ENCODE measurements at places on chromosomes 5 and 9.

- DNase-seq, result peak; percentile 37
Observed at GRCh38 chr9:89428901-89429890, 68.7 kb downstream of the SEMA4D start.

GRCh38 chr5:83220331-83220730 is 143.0 kb downstream of the XRCC4 start:
- no peak for DNase-seq

GRCh38 chr9:86669422-86669821 is 277.9 kb downstream of the GAS1 start:
- no peak for DNase-seq

GRCh38 chr9:135506327-135507103 is 6.0 kb downstream of the MRPS2 start:
- no peak for DNase-seq

GRCh38 chr9:135384226-135384625 is 95.4 kb upstream of the PPP1R26 start:
- no peak for DNase-seq

- DNase-seq, result no peak
Observed at GRCh38 chr5:10376544-10376943, 23.0 kb downstream of the MARCHF6 start.

DNA sequence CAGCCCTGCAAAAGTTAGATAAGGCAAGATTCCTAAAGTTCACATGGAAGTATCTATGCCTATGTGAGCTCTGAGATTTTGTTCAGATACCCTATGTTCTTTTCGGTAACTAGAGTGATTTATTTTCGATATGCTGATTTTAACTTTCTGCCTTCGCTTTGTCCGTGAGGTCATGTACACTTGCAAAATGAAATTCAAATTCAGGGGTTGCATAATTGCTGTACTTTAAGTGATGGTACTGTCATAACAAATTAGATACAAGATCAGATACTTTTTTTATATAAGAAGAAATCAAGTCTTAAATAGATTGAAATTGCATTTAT is 350 bp upstream of the ECPAS start:
- no peak for DNase-seq
